Neural progenitor cell (in vitro differentiated cells): ENCODE measurements at places on chromosomes 12 and 14. TPM values are rescaled to one million over a fixed set of nuclear protein-coding genes. Genes with fewer than 3 reads are reported as not detected.

- no peak overlapping the region for H3K27ac ChIP-seq
- H3K4me1 ChIP-seq, result no peaks in the 10 kb centered on the region
- no peaks in the 10 kb centered on the region for H3K36me3 ChIP-seq
Observed at GRCh38 chr12:75908961-75909605, 122.5 kb downstream of the PHLDA1 start.

- no peak overlapping the region for H3K4me3 ChIP-seq
- no peaks in the 10 kb centered on the region for H3K27me3 ChIP-seq
- H3K4me1 ChIP-seq, result no peaks in the 10 kb centered on the region
- no peak for DNase-seq
- H3K36me3 ChIP-seq, result no peaks in the 10 kb centered on the region
Observed at GRCh38 chr12:99553461-99553860, 94.1 kb upstream of the GARIN6 start.

DNA sequence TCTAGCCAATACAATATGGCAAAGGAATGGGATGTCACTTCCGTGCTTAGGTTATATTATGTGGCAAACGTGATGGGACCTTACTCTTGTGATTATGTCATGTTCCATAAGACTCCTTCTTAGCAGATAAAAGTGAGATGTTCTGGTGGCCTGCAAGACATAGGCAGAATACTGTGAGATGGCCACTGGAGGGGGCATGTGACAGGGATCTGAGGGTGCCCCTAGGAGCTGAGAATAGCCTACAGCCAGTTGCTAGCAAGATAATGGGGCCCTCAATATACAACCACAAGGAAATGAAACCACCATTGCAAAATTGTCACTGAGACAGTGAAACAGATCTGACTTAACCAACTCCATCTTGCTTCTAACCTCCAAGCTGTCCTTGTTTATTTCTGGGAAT, 151.4 kb upstream of the SSTR1 start:
- DNase-seq, result peak; percentile 9
- no peak overlapping the region for H3K4me3 ChIP-seq
- no peaks in the 10 kb centered on the region for H3K27me3 ChIP-seq
- no peaks in the 10 kb centered on the region for H3K36me3 ChIP-seq
- H3K27ac ChIP-seq, result no peak overlapping the region
- H3K4me1 ChIP-seq, result no peaks in the 10 kb centered on the region

GRCh38 chr14:71113376-71113775, 206.1 kb downstream of the PCNX1 start:
- H3K4me3 ChIP-seq, result no peak overlapping the region
- no peak for DNase-seq
- H3K27me3 ChIP-seq, result no peaks in the 10 kb centered on the region

DNA sequence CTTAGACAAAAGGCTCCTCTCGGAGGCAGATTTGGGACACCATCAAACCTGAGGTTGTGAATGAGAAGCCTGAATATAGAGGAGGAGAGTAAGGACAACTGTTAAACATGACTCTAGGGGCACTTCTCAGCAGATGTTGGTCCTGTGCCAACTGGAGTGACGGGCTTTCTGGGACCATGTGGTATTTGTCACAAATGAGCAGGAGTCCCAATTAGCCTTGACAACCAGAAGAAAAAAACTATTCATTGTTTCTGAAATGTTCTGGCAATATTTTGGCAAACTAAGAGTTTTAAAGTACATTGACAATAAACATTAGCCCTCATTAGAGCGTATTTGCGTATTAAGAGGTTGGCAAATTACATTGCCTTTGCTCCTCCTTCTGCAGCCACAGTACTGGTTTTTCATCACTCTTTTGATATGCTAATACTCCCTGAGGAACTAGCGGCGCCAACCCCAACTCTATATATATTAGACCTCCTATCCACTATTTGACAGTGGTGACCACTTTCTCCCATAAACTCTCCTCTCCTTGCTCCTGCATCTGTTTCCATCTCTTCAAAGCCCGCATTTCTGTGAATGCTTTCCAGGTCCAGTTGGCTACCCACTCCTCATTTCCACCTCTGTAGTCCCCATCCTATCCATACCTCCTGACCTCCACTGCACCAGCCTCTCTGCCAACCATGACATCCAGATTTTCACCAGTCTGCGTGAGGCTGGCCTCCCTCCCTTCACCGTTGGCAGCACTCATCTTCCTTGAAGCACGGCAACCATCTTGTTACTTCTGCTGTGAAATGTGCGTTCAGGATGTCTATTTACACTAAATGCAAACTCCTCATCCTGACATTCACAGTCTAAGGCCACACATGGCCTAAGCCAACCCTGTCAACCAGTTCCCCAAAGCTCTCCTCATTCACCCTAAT, 100.7 kb downstream of the ZFC3H1 start:
- no peak overlapping the region for H3K4me3 ChIP-seq
- peaks cover 8% of the 10 kb centered on the region for H3K4me1 ChIP-seq
- no peak for DNase-seq
- H3K36me3 ChIP-seq, result no peaks in the 10 kb centered on the region

GRCh38 chr12:78928200-78929074, 63.9 kb downstream of the SYT1 start:
- peaks cover 5% of the 10 kb centered on the region for H3K4me1 ChIP-seq
- H3K4me3 ChIP-seq, result no peak overlapping the region
- DNase-seq, result no peak
- H3K27me3 ChIP-seq, result no peaks in the 10 kb centered on the region

GRCh38 chr14:64788706-64789105, 84.5 kb downstream of the PLEKHG3 start:
- no peak for DNase-seq
- H3K27ac ChIP-seq, result no peak overlapping the region
- no peaks in the 10 kb centered on the region for H3K36me3 ChIP-seq
- H3K27me3 ChIP-seq, result no peaks in the 10 kb centered on the region
- no peak overlapping the region for H3K4me3 ChIP-seq

DNA sequence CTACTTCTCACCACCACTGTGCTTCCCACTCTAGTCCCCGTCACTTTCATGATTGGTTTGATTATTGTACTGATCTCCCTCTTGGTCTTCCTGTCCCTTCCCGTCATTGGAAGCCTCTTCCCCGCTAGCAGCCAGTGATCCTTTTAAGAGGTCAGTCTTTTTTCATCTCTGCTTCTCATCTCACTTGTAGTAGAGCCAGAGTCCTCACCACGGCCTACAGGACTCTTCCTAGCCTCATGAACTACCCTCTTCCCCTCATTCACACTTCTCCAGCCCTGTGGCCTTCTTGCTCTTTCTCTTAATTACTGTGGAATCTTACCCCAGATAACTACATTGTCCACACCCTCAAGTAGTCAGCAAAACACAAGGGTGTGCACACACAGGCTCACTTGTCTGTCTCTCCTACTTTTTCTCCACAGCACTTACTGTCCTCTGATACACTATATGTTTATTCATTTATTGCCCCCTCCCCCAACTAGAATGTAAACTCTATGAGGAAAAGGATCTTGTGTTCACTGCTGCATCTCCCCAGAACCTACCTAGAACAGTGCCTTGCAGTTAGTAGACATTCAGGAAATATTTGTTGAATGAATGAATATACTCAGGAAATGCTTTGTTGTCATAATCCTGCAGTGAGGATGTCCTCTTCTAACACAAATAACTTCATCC, 66.3 kb downstream of the CKB start:
- no peak overlapping the region for H3K4me3 ChIP-seq
- H3K36me3 ChIP-seq, result no peaks in the 10 kb centered on the region
- H3K4me1 ChIP-seq, result no peaks in the 10 kb centered on the region

- no peak overlapping the region for H3K4me3 ChIP-seq
- no peak for DNase-seq
- H3K27me3 ChIP-seq, result no peaks in the 10 kb centered on the region
Observed at GRCh38 chr14:63468294-63468693, 74.9 kb downstream of the PPP2R5E start.

DNA sequence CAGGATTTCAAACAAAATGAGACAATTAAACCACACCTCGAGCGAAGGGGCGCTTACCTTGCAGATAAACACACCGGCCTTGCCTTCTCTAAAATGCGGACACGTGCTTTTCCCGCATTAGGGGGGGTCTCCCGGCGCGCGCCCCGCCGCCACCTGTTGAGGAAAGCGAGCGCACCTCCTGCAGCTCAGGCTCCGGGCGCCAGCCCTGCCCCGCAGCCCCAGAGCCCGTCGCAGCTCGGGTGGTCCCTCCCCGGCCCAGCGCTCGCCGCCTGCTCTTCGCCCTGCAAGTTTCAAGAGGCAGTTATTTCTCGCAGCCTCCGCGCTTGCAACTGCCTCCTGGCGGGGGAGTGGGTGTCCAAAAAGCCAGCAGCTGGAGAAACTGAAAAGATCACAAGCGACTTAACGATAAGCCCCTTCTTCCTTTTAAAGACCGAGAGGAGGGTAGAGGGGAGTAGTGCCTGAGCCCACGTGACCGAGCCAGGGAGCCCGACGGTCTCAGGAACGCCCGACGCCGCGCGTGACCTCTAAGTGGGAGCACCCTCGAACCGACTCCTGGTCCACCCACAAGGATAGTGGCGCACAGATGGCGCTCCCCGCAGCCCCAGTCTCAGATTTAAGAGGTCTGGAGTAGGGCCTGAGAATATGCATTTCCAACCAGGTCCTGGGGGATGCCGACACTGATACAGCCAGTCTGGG, at the start of gene ESR2:
Gene ESR2, minus strand, starts transcription at position 396 of the 696 bp plus-strand sequence. CDS start 11,386 bp downstream, outside the sequence.
- no peak within 1 kb of the TSS for H3K27ac ChIP-seq
- H3K4me3 ChIP-seq, result peak within 1 kb of the TSS; percentile 55
- H3K4me1 ChIP-seq, result peaks cover 8% of the 10 kb centered on the region
- peaks cover 42% of the 10 kb centered on the region for H3K27me3 ChIP-seq
- no peaks in the 10 kb centered on the region for H3K36me3 ChIP-seq

DNA sequence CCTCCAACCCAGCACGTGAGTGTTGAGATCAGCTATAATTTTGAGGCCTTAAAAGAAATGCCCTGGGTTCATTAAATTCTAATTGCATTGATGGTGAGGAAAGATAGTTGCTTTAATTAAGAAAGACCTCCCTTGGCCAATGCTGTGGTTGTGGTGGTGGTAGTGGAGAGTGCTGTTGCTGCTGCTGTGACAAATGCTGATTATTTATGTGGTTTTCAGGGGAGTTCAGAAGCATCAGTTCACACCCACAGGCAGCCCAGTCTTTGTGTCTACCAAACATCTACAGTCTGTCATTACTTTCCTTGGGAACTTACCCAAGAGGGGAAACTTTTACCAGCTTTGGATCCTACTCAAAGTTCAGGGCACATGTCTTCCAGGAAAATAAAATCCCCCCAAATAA, 178.4 kb upstream of the PARP11 start:
- no peak for DNase-seq
- no peak overlapping the region for H3K4me3 ChIP-seq
- peaks cover 23% of the 10 kb centered on the region for H3K4me1 ChIP-seq
- H3K27ac ChIP-seq, result no peak overlapping the region
- no peaks in the 10 kb centered on the region for H3K27me3 ChIP-seq

- no peaks in the 10 kb centered on the region for H3K36me3 ChIP-seq
- H3K27me3 ChIP-seq, result peaks cover 29% of the 10 kb centered on the region
- DNase-seq, result no peak
- peaks cover 6% of the 10 kb centered on the region for H3K4me1 ChIP-seq
Observed at GRCh38 chr12:6280672-6281071, 29.8 kb upstream of the PLEKHG6 start.

DNA sequence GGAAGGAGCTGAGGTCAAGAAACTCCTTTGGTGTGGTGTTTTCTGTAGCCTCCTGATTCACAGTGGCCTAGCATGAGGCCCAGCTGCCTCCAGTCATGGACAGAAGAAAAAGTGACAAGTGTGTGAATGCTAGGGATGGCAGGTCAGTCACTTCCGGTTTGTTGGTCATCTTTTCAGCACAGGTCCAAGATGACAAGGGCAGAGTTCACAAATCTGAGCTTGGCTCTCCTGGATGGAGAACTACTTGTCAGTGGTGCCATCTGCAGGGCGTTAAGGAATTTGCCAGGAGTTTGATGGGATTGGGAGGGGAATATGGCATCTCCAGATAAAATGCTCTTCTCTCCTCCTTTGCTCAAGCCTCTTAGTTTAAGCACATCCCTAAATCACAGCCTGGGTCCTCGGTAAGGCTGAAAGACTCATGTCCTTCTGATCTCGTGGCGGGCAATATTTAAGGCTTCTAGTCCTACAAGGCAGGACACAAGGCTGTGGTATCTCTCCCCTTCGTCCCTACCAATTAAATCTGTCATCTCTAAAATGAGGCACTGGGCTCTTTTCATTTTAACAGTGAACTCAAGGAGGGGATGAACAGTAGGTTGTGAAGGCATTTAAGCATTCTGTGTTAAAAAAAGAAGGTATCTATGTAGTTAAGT, 10.0 kb downstream of the TUBA1B start:
- no peaks in the 10 kb centered on the region for H3K27me3 ChIP-seq
- H3K27ac ChIP-seq, result no peak overlapping the region

GRCh38 chr12:13101821-13102375, 1.6 kb downstream of the GSG1 start:
- no peaks in the 10 kb centered on the region for H3K36me3 ChIP-seq
- H3K4me1 ChIP-seq, result peaks cover 24% of the 10 kb centered on the region
- no peak for DNase-seq
- H3K27ac ChIP-seq, result no peak overlapping the region
- no peaks in the 10 kb centered on the region for H3K27me3 ChIP-seq

- H3K4me1 ChIP-seq, result no peaks in the 10 kb centered on the region
- no peaks in the 10 kb centered on the region for H3K27me3 ChIP-seq
- no peak overlapping the region for H3K27ac ChIP-seq
- DNase-seq, result no peak
- H3K4me3 ChIP-seq, result no peak overlapping the region
Observed at GRCh38 chr12:122845041-122845864, 10.0 kb downstream of the HIP1R start.

GRCh38 chr12:62711631-62712241, 223.2 kb downstream of the PPM1H start:
- peaks cover 69% of the 10 kb centered on the region for H3K4me1 ChIP-seq
- no peaks in the 10 kb centered on the region for H3K27me3 ChIP-seq
- H3K27ac ChIP-seq, result peak overlapping the region; percentile 75
- peak overlapping the region; percentile 11 for H3K4me3 ChIP-seq
- DNase-seq, result peak; percentile 74

- H3K4me3 ChIP-seq, result no peak overlapping the region
- H3K27me3 ChIP-seq, result no peaks in the 10 kb centered on the region
- H3K4me1 ChIP-seq, result peaks cover 28% of the 10 kb centered on the region
- peaks cover 29% of the 10 kb centered on the region for H3K36me3 ChIP-seq
- H3K27ac ChIP-seq, result no peak overlapping the region
Observed at GRCh38 chr14:69968132-69968531, 88.9 kb downstream of the SMOC1 start.

DNA sequence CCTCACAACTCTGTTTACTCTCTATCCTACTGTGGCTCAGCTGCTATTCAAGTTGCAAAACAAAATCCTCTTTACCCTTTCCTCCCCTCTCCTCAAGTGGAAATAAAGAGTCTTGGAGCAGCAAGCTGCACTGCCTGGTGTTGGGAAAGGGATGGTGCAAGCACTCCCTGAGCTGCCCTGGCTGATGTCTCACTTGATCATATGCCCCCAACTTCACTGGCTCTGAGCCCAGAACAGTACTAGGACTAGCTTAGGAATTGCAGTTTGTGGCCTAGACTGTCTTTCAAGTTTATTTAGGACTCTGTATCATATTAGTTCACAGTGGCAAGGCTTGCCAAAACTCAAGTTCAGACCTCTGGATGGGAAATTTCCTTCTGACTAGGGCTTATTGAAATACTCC, 1683.8 kb upstream of the SEL1L start:
- H3K36me3 ChIP-seq, result no peaks in the 10 kb centered on the region
- peak; percentile 13 for DNase-seq
- H3K27ac ChIP-seq, result no peak overlapping the region
- H3K27me3 ChIP-seq, result no peaks in the 10 kb centered on the region

The CLEC4C gene
- not detected in 2 replicates for total RNA-seq

The FLVCR2 gene
- 1.7 and 2.8 TPM in 2 replicates for total RNA-seq

The MAP3K9 gene
- 14.9 and 25.3 TPM in 2 replicates for total RNA-seq

The LRP1-AS gene
- total RNA-seq, result not detected in 2 replicates

The PMEL gene
- 207 and 301 TPM in 2 replicates for total RNA-seq

The POTEM gene
- total RNA-seq, result not detected in 2 replicates

The RERGL gene
- total RNA-seq, result not detected in 2 replicates

The C3AR1 gene
- not detected in 2 replicates for total RNA-seq

The PRH2 gene
- total RNA-seq, result not detected in 2 replicates

The SERPINA4 gene
- not detected in 2 replicates for total RNA-seq
